ENCODE measurements at places on chromosomes 3 and 15.

- no peak for DNase-seq
Measured at GRCh38 chr3:108215871-108216270, 6.4 kb downstream of the IFT57 start.

GRCh38 chr3:38985581-38985980, 66.2 kb downstream of the SCN11A start:
- DNase-seq, result no peak

GRCh38 chr15:90035840-90036230, 34.7 kb downstream of the ZNF710 start:
- no peak for DNase-seq

- DNase-seq, result no peak
Measured at GRCh38 chr3:53821631-53822121, 24.5 kb downstream of the CHDH start.

DNA sequence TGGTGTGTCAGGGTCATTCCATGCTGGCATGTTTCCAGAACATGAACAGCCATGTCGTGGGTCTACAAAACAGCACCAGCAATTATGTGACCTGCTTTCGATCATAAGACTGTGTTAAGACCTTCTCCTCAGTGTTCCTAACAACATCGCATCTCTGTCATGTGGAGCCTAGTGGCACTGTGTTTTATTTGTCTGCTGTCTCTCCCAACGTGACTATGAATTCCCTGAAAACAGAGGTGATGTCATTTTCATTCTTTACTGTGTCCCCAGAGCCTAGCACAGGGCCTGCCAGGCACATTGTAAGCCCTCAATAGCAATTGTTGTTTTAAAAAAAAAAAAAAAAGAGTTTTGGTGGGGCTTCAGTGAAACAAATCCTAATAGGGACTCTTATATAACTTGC, 94.2 kb upstream of the IL12A start:
- DNase-seq, result no peak

GRCh38 chr3:192220915-192221314, 506.4 kb downstream of the FGF12 start:
- no peak for DNase-seq

- DNase-seq, result no peak
Measured at GRCh38 chr15:87826119-87826747, 430.3 kb downstream of the NTRK3 start.

GRCh38 chr3:43017004-43017403, 37.9 kb downstream of the GASK1A start:
- DNase-seq, result no peak

GRCh38 chr15:83477172-83477807, 30.1 kb downstream of the SH3GL3 start:
- no peak for DNase-seq

GRCh38 chr3:195441476-195441991, 1.3 kb downstream of the ACAP2 start:
- DNase-seq, result no peak

DNA sequence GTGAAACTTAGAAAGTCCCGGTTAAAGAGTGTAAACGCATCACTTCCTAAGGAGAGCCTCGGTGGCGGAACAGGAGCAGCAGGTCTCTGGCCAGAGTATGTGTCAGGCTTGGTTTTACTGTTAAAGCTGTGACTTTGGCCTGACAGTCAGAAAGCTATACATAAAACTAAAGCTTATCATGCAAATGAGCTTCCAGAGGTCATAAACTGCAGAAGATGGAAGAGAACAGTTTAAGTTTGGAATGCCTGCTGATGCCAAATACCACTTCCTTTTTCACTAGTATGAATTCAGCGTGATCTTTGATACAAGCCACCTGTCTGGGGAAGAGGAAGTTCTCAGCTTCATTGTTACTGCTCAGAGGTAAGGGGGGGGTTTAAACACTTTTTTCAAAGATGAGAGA, 125.1 kb upstream of the CTDSPL start:
- no peak for DNase-seq

GRCh38 chr15:85412956-85413854, 32.8 kb downstream of the AKAP13 start:
- peak; percentile 67 for DNase-seq

- DNase-seq, result no peak
Measured at GRCh38 chr3:129577925-129578786, 28.3 kb downstream of the PLXND1 start.

DNA sequence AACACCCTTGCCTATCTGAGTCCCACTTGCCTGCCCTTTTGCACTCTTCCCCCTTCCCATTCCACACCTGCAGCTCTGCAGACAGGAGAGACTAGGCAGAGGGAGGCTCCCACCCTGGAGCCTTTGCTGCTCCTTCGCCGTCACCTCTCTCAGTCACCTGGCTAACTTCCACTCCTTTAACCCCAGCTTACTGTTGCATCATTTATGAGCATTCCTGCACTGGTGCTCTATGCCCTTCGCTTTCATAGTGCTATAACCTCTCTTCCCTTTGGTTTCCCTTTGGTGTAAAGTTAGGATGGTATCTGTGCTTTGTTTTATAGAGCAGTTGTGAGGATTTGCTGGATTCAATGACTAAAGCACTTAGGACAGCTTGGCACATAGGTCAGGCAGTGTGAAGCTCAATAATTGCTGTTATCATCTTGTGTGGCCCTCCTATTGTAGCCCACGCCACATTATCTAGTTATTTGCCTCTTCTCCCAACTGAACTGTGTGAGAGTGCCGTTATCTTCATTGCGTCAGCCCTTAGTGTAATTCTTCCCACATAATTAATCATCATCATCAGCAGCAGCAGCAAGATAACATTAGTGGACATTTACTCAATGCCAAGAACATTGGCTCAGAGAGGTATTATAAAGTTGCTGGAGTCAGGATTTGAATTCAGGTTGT, 253.9 kb downstream of the CACNA2D3 start:
- DNase-seq, result no peak

- no peak for DNase-seq
Measured at GRCh38 chr3:52714335-52715302, 8.7 kb downstream of the SPCS1 start.

- no peak for DNase-seq
Measured at GRCh38 chr15:77710637-77711036, 77.9 kb upstream of the LINGO1 start.

- no peak for DNase-seq
Measured at GRCh38 chr3:128177865-128178264, 24.6 kb downstream of the EEFSEC start.

DNA sequence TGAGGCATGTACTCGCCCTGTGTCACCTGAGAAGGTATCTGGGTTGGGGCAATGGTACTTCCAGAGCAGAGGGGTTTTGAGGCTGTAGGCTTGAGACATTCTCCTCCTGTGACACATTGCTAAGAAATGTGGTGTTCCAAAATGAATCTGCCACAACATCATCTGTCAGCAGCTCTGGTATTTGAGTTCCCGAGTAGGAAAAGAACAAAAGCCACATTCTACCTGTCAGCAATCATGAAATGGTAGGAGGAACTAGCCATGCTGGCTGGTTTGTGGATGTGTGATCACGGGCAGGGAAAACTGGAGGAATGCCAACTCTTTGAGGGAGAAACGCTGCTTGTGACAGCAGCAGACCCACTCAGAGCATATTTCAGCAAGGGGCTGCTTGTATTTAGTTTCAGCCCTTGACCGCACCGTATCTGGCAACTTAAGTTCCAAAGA, 579.4 kb upstream of the TBL1XR1 start:
- DNase-seq, result no peak

DNA sequence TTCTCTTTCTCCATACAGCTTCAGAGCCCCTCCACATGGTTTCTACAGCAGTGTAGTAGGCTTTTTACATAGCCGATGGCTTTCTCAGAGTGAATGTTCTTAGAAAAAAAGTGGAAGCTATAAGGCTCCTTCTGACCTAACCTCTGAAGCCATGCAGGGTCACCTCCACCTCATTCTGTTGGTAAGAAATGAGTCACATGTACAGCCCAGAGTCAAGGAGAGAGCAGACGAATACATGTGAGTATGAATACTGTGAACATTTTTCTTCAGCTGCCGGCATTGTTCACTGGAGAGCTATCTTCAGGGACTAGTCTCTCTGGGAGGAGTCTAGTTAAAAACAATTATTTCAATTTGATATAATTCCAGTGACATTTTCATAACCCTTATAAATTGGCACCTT, 68.2 kb upstream of the THRB start:
- DNase-seq, result no peak

DNA sequence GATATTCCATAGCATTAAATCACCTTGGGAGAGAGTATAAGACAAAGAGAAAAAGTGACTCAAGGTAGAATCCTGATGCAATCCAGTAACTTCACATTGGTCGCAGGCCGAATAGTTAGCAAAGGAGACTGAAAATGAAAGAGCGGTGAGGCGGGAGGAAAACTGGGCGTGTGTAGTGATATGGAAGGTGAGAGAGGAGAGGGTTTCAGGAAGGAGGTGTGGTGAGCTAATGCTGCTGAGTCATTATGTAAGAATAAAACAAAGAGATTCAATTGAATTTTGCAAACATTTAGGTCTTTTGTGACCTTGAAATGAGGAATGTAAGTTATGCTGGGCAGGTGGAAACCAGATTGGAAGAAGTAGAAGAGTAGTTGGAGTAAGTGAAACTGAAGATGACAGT, 235.3 kb downstream of the C3orf38 start:
- no peak for DNase-seq

DNA sequence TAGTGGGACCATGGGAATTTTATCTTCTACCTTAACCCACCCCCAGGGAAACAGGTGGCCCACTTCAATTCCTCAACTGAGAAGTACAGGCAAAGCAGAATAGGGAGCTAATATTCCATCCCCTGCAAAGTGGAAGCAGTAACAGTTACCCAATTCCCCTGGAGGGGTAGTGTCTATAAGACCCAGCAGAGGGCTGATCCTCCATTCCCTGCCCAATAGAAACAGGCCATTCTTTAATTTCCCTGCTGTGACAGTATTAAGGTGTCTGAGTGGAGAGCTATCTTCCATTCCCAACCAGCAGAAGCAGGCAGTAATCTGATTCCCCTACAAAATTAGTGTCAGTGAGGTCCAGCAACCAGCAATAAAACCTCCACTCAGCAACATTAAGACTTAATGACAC, 219.8 kb downstream of the ULK4 start:
- no peak for DNase-seq

- no peak for DNase-seq
Measured at GRCh38 chr3:123834631-123835030, 49.5 kb downstream of the MYLK start.

DNA sequence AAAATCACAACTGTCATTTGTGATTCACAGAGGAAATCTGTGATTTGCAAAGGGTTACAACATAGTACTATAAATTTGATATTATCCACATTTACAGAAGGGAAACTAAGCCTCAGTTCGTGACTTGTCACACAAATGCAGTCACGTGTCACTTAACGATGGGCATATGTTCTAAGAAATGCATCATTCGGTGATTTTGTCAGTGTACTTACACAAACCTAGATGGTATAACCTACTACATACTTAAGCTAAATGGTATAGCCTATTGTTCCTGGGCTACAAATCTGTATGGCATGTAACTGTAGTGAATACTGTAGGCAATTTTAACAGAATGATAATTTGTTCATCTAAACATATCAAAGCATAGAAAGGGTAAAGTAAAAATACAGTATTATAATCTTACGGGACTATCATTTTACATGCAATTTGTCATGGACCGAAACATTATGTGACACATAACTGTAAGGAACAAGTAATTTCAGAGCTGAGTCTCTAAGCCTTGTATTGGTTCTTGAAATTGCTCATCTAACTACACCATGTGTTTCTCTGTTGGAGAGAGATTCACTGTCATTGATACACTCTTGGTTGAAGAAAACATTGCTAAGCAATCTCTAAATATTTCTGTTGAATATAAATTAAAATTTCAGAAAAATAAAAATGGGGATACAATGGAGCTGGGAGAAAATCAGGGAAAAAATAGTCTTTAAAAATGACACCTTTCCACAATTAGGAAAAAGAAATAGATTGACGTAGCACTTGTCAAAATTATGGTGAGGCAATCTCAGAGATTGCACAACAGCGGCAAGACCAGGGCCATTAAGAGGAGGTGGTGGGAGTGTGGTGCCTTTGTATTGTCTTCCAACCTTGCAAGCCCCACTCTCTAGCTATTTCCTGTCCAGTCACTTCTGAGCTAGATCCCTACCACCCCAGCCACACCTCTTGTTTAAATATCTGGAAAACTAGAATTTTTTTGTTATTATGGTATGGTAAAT, 645.8 kb upstream of the TBL1XR1 start:
- no peak for DNase-seq
